NCI-H146 (cell line): ENCODE measurements at places on chromosomes 7 and 10.
A peak's percentile ranks its signal among the peaks of the same experiment; 100 is the strongest.

- no peak for DNase-seq
Measured at GRCh38 chr10:6379015-6379776, 176.5 kb downstream of the PFKFB3 start.

GRCh38 chr7:81183326-81183725 lies 264.5 kb upstream of the SEMA3C start:
- DNase-seq: no peak

GRCh38 chr7:32537760-32538159 lies 42.5 kb downstream of the AVL9 start:
- no peak for DNase-seq

GRCh38 chr10:48245977-48246376 lies 28.5 kb downstream of the FRMPD2 start:
- DNase-seq: no peak

- DNase-seq: no peak
Measured at GRCh38 chr7:122072924-122073599, 71.0 kb downstream of the AASS start.

GRCh38 chr10:11197878-11198277 lies 180.2 kb downstream of the CELF2 start:
- peak; percentile 56 for DNase-seq

GRCh38 chr10:123266971-123267370 lies 112.8 kb downstream of the BUB3 start:
- no peak for DNase-seq

GRCh38 chr7:66315192-66315591 lies 110.1 kb downstream of the TPST1 start:
- no peak for DNase-seq

DNA sequence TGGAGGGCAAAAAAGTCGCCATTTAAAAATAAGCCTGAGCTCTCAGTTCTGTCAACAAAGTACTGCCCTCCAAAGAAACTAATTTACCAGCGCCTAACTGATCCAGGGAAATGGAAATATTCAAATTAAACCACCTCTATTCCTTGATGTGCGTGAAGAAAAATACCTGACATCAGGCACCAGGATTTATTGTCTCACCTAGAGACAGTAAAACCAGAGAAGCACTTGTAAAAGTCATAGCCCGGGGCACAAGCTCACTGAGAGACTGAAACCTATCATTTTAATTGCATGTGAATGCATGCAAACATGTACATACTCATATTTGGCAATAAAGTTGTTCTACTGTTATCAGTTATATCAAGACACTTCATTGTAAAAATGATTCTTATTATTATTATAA lies 147.3 kb upstream of the VSTM2A start:
- peak; percentile 5 for DNase-seq

GRCh38 chr7:155467846-155468784 lies 10.2 kb downstream of the EN2 start:
- no peak for DNase-seq

DNA sequence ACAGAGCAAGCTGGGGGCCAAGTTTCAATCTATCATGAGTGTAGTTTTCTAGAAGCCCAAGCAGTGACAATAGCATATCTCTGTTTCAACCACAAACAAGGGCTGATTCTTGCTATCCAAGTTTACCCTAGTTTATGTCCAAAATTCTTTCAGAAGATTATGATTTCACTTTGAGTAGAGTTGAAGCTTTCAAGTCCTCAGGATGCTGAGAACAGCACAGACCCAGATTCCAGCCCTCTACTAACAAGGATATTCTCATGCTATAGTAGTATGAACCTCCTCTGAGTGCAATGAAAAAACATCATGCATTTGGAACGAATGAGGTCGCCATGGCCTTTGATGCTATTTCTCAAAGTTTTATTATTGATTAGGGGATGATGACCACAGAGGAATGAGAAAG lies 344.1 kb upstream of the NPVF start:
- no peak for DNase-seq

DNA sequence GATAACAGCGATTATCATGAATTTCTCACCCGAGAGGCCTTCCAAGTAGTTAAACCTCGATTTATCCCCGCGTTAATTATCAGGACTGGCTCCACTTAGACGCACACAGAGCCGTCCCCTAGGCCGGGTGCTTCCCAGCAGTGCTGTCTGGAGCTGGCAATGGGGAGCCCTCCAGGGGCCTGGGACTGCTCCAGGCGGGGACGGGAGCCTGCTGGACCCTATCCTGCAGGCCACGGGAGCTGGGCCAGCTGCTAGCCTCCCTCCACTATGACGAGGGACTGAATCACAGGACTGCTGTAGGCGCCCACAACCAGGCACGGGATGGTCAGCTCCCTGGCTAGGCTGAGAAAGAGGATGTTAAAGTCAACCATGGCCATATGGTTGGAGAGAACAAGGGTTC lies 229.1 kb downstream of the ELFN1 start:
- no peak for DNase-seq
